ENCODE measurements at places on chromosomes 12 and 14.
A peak's percentile ranks its signal among the peaks of the same experiment; 100 is the strongest.

DNA sequence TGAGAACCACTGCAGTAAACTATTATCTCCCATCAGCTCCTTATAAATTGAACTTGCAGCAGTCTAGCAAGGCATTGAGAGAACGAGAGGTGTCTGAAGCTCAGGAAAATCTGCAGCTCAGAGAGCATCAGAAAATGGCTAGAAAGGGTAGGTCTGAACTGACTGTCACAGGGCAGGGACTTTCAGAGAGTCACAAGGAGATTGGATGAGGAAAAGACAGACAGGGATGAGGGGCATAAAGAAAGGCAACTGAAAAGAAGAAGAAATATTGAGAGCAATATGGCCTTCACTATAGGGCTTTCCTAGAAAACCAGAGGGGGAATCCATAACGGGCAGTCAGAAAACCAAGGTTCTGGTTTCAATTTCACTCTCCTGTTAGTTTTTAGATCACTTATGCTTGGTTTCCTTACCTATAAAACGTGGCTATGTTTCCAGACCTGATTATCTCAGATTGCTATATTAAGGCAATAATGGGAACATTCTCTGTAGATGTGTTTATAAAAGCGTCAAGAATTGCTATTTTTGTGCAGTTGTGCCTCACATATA, 40.9 kb downstream of the PDE6H start:
- no peak for DNase-seq

- peak; percentile 46 for DNase-seq
Observed at GRCh38 chr12:117818400-117818799, 150.4 kb downstream of the KSR2 start.

- no peak for DNase-seq
Observed at GRCh38 chr14:68753690-68754089, 39.2 kb downstream of the ZFP36L1 start.

GRCh38 chr12:3224530-3224903, 147.3 kb downstream of the TSPAN9 start:
- DNase-seq: no peak

DNA sequence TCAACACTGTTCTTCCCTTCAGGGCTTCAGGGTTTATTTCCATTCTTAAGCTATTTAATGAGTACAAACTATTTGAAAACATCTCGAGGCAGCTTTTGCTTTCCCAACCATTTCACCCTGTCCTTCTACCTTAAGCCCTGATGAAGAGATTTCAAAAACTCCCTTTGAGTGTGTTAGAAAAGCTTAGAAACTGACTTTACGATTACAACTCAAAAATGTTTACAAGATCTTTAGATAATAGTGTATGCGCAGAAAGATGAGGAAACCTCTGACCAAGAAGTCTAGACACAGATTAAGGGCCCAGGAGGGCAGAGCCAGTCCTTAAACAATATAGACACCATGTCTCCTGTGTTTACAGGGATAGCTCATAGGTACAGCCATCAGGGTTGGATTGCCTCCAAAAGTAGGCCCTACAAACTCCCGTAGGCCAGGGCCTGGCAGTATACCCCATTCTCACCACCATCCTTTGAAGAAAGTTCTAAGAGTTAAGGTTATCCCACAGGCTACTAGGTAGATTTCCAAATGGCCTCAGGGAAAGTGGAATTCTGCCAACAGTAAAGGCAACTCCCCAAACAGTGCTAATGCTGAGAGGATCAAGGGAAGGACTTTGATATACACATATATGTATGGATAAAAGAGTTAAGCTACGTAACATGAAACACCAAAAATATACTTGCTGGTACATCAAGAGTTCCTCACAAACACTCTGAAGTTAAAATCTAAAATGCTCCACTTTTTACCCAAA, 11.4 kb upstream of the SOS2 start:
- DNase-seq: no peak

GRCh38 chr12:108017472-108018057, 111.5 kb upstream of the WSCD2 start:
- DNase-seq: no peak

Data from NCI-H187 (cell line).